CD4-positive, alpha-beta T cell treated with Interleukin-17A for 4 hours (primary cell): ENCODE measurements at places on chromosomes 5 and 9.

- peak; percentile 4 for DNase-seq
Measured at GRCh38 chr9:38226491-38226951, 157.5 kb upstream of the SHB start.

- no peak for DNase-seq
Measured at GRCh38 chr5:72525816-72526215, 18.6 kb upstream of the ZNF366 start.

GRCh38 chr9:127561491-127562278, 50.4 kb upstream of the STXBP1 start:
- DNase-seq: peak; percentile 41

DNA sequence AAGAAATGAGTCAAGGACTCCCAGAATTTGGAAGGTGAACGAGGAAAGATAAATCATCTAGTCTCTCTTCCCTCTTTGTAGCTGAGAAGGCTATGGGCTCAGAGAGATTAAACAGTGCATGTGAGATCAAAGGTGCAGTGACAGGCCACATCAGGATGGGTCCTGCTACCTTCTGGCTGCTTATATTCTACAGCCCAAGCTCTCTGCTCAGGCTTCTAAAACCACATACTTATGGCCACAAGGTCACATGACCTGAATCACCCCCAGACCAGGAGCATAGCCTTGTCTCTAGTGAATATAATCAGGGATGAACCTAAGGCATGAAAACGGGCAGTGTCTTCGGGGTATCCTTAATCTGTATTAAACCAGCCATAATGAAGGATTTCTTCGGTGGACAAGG, 158.9 kb downstream of the SEMA5A start:
- no peak for DNase-seq

DNA sequence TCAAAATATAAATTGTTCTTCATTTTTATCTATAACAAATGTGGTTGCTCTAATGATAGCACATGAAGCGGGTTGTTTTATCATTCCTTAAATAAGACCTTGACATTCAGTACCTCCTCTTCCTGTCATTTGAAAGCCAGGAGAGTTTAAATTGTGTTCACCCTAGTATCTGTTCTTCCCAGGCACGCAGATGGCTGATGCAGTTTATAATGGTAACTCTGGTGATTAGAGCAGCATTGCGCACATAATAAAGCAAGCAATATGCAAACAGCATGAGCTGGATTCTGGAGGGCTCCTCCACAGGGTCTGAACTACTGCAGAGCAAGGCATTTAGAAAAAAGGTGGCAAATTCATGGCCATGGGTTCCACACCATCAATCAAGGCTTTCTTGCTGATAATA, 307.8 kb downstream of the ENC1 start:
- no peak for DNase-seq

DNA sequence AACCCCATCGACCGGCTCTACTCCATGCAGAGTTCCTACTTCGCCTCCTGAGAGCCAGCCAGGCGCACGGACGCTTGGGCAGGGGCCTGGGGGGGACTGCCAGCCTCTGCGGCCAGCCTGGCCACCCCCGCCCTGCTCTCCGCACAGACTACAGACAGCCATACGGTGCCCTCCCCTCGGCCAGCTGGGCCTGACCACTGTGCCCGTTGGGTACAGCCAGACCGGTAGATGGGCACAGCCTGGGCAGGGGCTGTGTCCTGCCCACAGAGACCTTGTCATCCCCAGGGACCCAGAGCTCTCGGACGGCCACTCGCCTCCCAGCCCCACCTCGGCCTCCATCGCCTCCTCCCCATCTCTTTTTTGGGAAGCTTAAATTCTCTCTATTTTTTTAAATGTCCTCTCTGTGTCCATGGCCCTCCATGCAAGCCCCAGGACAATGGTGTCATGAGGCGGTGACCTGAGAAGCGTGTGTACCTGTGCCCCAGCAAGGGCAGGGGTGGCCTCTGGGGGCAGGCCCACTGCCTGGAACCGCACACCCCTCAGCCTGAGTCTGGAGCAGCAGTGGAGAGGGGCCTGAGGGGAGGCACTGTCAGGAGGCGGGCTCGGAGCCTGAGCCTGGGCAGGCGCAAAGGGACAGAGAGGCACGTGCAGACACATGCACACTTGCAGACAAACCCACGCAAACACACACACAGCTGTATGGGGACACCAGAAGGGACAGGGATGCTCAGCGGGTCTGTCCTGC, 82.8 kb downstream of the LMX1B start:
- no peak for DNase-seq

- no peak for DNase-seq
Measured at GRCh38 chr9:93336720-93337119, 114.8 kb upstream of the FAM120A start.

DNA sequence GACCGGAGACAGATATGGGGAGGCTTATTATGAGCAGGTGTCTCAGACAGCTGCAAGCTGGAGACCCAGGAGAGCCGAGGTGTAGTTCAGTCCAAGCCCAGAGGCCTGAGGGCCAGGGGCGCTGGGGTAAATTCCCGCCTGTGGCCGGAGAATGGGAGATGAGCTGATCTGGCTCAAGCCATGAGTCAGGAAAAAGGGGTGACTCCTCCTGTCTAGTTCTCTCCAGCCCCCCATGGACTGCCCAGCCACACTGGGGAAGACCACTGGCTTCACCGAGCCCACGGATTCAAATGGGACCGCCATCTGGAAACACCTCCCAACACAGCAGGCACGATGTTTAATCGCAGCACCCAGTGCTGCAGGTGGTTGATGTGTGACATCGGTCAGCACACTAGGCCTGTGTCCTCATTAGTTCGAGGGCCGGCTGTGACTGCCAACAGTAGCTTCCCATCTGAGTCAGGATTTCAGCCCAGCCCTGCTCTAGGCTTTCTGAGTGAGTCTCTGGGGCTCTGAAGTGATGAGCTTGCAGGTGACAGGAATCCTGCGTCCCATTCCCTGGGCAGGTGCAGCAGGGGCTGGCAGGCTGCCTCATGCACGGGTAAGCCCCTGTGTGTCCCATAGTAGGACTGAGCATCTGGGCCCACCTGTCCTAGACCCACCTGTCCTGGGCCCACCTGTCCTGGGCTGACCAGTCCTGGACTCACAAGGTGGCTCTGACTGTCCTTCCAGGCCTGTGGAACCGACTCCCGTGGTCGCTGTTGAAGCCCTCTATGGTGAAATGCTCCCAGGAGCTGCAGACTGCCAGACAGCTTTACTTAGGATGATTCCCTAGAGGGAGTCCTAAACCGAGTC, 49.7 kb downstream of the AHRR start:
- no peak for DNase-seq

- no peak for DNase-seq
Measured at GRCh38 chr9:94889628-94890027, 163.1 kb downstream of the AOPEP start.

DNA sequence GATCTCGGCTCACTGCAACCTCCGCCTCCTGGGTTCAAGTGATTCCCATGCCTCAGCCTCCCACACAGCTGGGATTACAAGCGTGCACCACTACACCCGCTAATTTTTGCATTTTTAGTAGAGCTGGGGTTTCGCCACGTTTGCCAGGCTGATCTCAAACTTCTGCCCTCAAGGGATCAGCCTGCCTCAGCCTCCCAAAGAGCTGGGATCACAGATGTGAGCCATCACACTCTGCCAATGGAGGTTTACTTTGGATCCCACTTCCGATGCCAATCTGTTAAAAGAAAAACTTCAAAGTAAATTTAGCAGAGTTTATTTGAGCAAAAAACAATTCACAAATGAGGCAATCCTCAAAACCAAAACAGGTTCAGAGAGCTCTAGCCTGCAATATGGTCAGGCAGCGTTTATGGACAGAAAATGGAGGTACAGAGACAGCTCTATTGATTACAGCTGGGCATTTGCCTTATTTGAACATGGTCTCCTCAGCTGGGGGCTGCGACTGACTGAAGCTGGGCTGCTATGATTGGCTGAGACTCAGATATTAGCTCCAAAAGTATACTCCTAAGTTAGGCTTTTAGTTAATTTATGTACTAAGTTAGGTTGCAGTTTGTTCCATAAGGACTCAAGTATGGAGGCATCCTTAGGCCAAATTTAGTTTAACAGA, 18.6 kb upstream of the UBTD2 start:
- no peak for DNase-seq

DNA sequence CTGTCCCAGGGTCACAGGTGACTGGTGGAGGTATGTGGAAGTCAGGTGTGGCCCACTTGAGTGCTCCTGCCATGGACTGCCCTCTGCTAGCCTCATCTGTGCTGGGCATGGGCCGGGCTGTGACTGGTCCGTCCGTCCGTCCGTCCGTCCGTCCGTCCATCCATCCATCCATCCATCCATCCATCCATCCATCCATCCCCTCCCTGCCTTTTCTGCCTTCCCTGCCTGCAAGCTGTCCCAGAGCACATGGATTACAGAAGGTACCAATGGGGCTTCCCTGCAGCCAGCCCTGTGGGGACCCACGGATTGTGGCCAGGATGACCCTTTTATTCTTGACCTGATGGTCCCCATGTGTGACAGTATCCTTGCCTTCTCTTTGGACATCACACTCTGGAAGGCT, 92.5 kb downstream of the MACROH2A1 start:
- DNase-seq: no peak

DNA sequence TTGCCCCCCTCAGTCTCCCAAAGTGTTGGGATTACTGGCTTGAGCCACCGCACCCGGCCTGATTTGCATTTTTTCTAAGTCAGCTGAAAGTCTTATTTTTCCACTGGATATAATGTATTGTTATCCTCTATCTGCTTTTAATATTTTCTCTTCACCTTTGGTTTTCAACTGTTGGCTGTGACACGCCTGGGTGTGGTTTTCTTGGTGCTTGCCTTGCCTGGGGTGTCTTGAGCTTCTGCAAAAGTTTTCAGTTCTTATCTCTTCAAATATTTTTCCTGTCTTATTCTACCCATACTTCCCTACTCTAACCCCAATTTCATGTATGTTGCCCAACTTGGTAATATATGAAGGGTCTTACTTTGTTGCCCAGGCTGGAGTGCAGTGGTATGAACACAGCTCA, 4.3 kb upstream of the MXD3 start:
- no peak for DNase-seq

DNA sequence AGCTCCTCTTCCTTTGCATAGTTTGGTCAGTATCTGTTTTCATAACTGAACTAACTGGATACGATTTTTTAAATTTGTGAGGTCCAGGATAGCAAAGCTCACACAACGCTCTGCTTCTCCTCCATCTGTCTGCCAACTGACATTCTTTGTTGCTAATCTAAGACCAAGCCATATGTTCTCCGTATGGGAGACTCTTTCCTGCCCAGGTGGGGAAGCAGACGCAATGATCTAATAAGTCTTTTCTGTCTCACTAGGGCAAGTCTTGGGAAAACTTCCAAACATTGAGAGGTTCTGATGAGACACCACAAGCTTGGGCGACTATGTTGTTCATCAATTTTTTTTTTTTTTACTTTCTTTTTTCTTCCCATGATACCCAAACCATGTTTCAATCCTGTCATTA, 558.5 kb downstream of the EFNA5 start:
- DNase-seq: no peak

GRCh38 chr5:157025093-157025698, 33.7 kb downstream of the HAVCR1 start:
- peak; percentile 33 for DNase-seq

DNA sequence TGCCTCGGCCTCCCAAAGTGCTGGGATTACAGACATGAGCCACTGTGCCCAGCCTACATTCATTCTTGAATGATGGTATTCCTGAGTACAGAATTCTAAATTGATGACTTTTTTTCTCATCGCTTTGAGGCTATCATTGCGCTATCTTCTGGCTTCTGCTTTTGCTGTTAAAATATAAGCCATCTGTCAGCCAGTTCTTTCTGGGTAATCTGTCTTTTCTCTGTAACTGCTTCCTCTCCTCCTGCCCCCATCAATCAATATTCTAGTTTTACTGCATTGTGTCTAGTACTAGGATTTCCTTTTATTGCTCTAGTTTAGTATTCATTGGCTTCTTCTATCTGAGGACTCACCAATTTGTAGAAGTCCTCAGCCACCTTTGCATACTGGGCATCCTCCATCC, 89.0 kb downstream of the PLPP1 start:
- DNase-seq: no peak

- DNase-seq: no peak
Measured at GRCh38 chr5:87339986-87340385, 72.3 kb downstream of the RASA1 start.

DNA sequence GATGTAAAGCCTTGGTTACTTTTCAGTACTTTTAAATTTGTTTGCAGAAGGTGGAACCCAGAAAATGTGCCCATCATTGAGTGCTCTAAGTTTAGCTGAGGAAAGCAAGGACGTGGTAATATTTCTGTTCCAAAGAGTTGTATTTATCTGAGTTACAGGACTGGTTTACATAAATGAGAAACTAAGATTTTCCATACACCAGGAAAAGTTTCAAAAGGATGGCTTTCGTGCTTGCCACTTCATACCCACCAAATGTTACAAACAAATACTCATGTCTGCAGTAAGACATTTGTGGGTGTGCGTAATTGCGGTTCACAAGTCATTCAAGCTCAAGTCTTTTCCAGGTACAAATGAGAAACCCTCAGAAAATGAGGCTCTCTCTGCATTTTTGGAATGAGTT, 68.1 kb downstream of the CWC27 start:
- DNase-seq: no peak

DNA sequence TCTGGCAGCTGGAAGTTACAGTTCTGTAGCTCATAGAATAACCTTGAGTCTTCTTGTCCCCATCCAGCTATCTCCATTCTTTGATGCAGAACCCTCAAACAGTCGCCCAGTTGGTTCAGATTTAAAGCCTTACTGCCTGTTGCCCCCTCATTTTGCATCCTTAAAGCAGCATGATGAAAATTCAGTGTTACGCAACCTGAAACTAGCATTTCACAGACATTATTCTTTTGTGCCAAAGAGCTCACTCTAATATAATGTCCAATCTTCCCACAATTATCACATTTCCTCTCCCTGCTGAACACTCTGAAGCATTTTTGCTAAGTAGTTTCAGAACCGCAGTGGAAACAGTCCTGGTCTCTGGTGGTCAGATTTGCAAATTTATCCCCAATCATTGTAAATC, 318.0 kb downstream of the PSAT1 start:
- DNase-seq: no peak

GRCh38 chr5:157067005-157067404, 8.1 kb upstream of the HAVCR1 start:
- no peak for DNase-seq

- DNase-seq: no peak
Measured at GRCh38 chr5:142326480-142326938, 1.7 kb upstream of the SPRY4 start.

GRCh38 chr5:25387953-25388352, 743.2 kb upstream of the CDH10 start:
- DNase-seq: no peak

DNA sequence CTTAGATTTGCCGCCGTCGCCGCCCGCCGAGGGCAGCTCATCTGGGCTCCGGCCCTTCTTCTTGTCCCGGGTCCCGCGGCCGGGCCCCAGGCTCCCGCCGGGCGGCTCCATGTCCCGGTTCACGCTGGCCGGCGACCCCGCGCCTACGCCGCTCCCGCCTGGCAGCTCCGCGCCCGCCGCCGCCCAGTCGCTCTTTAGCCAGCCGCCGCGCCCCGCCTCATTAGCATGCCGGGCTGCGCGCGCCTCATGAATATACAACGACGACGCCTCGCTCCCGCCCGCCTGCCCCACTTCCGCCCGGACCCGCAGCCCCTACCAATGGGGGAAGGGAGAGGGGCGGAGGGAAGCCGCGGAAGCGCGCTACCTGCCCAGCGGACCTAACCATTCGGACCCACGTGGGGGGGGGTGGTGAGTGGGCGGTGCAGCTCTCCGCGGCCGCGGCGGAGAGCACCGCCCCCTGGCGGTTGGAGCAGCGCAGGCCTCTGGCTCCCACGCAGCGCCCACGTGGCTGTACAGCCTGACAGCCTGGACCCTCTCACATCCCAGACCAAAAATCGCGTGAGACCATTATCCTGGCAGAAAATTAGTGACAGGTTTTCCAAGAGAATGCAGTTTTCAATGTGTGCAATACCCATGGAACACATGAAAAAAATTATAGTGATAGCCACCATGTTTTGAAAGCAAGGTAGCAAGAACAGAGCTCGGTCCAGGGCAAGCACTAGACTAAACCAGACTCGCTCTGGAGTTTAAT, at the start of gene DIAPH1:
DIAPH1 (minus strand) TSS at position 197 of the 751 bp plus-strand sequence; CDS start at position 111, 86 bp downstream.
- DNase-seq: peak; percentile 99
